Gastrocnemius medialis (tissue), 4 donors: ENCODE measurements at places on chromosomes 4 and X.

- no peak for DNase-seq
Observed at GRCh38 chr4:38189445-38189844, 229.2 kb downstream of the PTTG2 start.

GRCh38 chrX:15165832-15166231, 104.1 kb downstream of the ASB9 start:
- DNase-seq: no peak

GRCh38 chr4:136855886-136856285, 676.4 kb downstream of the PCDH18 start:
- DNase-seq: no peak

- no peak for DNase-seq
Observed at GRCh38 chrX:110805303-110805702, 9.7 kb upstream of the CHRDL1 start.

GRCh38 chr4:10035130-10035529, 13.8 kb upstream of the SLC2A9 start:
- DNase-seq: no peak

DNA sequence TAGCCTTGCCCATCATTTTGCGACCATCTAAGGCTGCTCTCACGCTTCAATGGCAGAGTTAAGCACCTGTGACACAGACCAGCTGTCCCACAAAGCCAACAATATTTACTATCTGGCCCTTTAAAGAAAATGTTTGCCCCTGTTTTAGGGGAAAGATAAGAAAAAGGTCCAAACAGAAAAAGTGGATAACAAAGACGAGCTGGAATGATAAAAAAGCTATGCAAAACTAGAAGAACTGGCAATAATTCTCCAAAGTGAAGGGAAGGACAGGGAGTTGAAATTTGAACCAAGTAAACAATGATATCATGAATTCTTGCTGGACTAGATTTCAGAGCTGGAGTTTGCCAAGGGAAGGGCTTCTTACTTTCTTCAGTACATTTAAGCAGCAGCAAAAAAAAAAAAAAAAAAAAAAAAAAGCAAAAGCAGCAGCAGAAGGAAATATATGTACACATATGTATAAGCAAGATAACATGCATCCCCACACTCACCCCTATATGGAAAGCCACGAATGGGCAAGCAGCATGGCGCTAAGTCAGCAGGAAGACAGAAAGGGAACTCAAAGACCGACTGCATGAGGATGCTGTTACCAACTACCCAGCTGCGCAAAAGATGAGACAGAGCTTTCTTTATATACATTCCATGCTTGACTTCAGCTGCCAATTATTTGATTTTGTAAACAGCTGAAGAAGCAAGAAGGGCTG, 12.5 kb downstream of the TRAPPC2 start:
- DNase-seq: no peak

DNA sequence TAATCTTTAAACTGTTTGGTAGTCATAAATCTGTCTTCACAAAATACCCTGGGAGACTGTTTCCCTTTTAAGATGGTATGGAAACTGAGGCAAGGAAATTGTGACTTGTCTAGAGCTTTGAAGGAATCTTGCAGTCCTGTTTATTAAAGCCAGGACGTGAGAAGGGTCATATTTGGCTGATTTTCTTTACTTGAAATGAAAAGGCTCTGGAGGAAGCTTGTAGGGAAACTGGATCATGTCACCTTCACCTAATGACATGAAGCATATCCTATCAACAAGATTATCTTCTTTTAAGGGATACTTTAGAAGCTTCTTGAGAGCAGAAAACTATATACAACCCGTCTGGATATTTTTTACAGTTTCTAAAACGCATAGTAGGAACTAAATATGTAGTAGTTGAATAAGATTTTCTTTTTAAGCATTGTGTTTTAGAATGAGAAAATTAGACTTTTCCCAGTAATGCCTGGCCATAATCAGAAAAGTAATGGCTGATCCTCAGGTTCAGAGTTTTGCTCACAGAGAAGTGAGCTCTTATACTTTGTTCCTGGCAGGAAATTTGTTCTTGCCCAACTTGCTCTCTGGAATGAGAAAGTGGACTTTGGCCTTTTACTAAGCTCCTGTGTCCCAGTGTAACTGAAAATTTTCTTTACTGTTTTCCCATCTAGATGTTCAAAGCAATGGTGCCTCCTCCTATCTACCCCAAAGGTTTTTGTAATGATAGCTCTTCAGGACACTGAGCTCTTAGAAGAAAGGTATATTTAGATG, 136.8 kb upstream of the AFF2 start:
- DNase-seq: no peak

- DNase-seq: no peak
Observed at GRCh38 chr4:55725057-55725456, 89.0 kb upstream of the NMU start.

DNA sequence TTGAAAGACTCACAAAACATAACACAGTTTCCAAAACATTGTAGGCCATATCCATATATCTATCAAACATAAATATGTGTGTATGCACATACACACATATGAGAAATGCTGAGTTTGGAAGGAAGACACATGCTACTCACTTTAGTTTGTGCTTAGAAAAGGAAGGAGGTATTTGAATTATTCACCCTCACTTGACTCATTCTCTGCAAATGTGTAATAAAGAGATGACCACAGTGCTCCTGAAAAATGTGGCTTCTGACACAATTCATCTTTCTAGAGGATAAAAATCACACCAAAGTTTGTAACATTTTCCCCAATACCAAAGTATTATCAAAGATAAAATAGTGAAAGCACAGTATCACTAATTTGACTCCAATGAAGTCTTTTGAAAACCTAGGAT, 950.1 kb downstream of the FAT4 start:
- DNase-seq: no peak

- no peak for DNase-seq
Observed at GRCh38 chr4:98976716-98977115, 18.8 kb upstream of the METAP1 start.
